Hematopoietic multipotent progenitor cell (in vitro differentiated cells): ENCODE measurements at places on chromosomes 1 and 21. TPM values are rescaled to one million over a fixed set of nuclear protein-coding genes. Genes with fewer than 3 reads are reported as not detected.
A peak's percentile ranks its signal among the peaks of the same experiment; 100 is the strongest.

GRCh38 chr1:38586993-38587646, 272.5 kb downstream of the RRAGC start:
- DNase-seq = peak; percentile 57

The CATSPERE gene
- total RNA-seq = 0.54 TPM

DNA sequence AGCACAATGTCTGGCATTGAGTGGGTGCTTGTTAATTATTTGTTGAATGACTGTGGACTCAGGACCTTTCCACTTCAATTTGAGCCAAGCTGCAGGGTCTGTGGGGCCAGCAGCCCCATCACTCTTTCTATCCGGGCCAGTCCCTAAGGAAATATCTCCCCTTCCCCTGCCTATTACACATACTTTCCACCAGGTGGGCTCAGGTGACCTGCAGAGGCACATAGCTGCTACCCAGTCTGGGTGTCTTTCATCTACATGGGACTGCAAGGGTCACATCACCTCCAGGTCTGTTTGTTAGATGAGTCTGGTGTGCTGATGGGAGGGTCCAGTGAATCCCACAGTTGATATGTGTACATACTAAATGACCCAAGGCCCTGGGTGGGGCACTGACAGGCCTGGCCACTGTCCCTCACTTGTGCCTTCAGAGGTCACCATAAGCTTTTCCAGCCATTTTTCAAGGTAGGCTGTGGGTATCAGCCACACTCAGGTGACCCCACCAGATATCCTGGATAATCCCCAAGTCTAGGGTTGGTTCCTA, 59.5 kb upstream of the KDM4A start:
- DNase-seq = no peak

The SSX2IP gene
- total RNA-seq = 4.8 TPM

- no peak for DNase-seq
These were observed 99.4 kb upstream of the ARHGEF16 start for GRCh38 chr1:3355089-3355488.

GRCh38 chr1:156947818-156948525, 27.5 kb downstream of the LRRC71 start:
- no peak for DNase-seq

DNA sequence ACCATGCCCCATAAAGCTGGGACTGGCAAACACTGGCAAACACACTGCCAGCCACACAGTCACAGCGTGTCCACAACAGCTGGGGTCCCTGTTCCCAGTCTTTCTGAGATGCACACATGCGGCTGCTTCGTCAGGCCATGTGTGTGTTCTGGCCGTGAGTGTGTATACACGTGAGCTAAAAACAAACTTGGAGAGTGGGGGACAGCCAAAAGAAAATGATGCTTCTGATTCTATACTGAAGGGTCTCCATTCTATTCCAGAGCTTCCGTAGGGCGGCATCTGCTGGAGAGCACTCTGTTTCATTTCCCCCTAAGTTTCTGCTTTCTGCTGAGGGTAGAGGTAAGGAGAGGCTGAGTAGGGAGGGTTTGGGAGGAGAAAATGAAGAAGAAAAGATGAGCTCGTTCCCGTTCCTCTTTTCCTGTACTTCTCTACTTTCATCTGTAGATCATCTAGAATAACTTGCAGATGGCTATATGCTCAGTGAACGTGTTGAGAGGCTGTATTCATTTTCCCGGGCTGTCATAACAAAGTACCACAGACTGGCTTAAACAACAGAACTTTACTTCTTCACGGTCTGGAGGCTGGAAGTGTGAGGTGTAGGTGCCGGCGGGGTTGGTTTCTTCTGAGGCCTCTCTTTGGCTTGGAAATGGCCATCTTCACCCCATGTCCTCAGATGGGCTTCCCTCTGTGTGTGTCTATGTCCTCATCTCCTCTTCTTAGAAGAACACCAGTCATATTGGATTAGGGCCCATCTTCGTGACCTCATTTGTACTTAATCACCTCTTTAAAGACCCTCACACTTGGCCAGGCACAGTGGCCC, 151.6 kb downstream of the TOMM20 start:
- DNase-seq = no peak

The KIRREL1 gene
- total RNA-seq = 0.54 TPM

The EFHD2 gene
- 55.2 TPM for total RNA-seq

DNA sequence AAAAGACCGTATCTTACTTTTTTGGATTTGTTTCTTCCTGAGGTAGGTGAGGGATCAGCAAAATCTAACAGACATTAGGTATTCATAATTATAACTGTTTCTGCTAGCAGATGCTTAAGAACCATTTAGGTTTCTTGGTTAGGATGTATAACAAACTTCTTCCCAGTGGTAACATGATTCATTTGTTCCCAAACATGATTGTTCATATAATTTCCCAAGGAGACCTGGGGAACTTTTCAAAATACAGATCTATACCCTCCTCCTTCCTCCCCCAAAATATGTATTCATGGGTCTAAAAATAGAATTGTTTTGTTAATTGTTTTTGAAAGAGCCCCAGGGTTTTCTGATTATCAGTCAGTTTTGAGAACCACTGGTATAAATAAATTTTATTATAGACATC, 228.2 kb downstream of the COP1 start:
- DNase-seq = no peak

- no peak for DNase-seq
These were observed 186.7 kb downstream of the FOXD2 start for GRCh38 chr1:47624531-47624930.

DNA sequence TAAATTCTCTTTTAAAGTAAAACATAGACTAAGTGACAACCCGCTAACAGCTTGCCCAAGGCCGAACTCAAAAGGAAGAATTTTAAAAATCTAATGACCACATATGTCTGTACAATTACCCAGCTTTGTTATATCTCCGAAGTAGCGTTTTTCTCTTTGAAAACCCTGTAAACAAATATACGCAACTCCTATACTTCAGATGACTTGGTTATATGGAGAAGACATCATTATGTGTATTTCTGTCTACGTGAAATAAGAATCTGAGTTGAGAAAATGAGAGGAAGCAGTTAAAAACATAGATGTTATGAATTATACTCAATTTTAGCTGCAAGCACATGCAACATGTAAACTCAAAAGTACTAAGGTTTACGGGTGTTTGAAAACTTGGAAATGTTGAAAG, 2.0 kb downstream of the PBX1 start:
- no peak for DNase-seq

- DNase-seq = no peak
These were observed 625.2 kb downstream of the SMYD3 start for GRCh38 chr1:245881767-245882391.

DNA sequence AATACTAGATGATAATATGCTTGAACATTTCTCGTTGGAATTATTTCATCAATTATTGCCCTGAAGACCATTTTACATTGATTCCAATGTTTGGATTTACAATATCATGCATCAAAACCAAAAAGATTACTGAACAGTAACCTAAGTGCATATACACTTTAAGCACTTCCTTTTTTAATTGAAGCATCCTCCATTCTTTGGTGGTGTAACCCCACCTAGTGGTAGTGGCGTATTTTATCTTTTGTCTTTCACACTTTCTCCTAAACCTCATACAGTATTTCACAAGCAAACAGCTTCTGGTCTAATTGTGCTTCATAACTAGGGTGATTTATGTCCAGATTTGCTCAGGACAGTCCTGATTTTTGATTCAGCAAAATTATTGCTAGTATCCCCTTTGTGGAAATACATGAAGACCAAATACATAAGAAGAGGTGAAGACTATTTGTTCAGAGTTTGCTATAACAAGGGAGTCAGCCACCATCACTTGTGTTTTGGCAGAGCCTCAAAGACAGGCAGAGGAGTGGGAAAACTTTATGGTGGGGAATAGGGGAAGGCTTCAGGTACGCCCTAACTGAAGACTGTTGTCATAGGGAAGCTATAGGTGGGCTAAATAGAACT, 3.4 kb upstream of the NVL start:
- DNase-seq = peak; percentile 25

DNA sequence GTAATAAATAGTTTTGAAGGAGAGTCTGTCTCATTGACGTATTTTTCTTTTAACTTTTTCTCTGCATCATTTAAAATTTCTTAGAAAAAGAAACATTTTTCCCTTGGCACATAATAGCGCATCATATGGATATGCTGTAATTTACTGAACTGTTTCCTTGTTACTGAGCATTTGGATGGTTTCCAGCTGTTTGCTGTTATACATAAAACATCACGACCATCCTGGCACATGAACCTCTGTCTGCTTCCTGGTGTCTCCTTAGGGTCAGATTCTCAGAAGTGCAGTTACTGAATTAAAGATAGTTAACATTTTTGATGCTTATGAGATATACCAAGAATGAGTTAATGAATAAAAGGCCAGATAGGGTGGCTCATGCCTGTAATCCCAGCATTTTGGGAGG, 67.2 kb downstream of the BACE2 start:
- no peak for DNase-seq

DNA sequence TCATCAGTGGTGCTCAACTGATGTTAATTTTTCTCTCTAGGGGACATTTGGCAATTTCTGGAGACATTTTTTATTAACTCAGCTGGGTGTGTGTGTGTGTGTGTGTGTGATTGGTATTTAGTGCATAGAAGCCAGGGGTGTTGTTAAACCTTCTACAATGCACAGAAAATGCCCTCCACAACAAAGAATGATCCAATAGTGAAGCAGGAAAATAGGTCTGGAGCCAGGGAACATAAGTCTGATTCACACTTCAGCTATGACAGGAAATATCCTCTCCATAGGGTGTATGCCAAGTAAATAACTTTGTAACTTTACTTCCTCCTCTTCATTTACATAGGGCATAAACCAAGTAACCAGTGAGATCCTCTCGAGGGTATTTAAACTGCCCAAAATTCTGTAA, 25.1 kb upstream of the TMEM61 start:
- no peak for DNase-seq

DNA sequence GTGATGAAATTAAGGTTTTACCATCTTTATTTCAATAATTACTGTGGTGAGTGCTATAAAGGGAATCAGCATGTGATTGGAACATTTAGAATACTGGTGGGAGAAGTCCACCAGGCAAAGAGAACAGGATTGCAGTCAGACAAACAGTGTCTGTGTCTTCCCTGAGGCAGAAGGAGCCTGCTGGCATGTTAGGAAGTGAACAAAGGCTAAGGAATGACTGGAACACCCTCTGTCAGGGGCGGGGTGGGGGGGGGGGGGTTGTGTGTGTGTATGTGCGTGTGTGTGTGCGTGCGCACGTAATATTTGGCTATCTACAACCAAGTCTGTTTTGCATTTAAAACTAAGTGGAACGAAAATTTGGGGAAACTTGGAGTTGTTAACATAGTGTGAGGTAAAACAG, 30.2 kb downstream of the SRRM1 start:
- no peak for DNase-seq

- no peak for DNase-seq
These were observed 167.6 kb upstream of the ADAMTS5 start for GRCh38 chr21:27134516-27134915.

GRCh38 chr1:214445831-214446614, 105.4 kb downstream of the PTPN14 start:
- no peak for DNase-seq

- no peak for DNase-seq
These were observed 43.2 kb downstream of the OLIG1 start for GRCh38 chr21:33113131-33113530.

DNA sequence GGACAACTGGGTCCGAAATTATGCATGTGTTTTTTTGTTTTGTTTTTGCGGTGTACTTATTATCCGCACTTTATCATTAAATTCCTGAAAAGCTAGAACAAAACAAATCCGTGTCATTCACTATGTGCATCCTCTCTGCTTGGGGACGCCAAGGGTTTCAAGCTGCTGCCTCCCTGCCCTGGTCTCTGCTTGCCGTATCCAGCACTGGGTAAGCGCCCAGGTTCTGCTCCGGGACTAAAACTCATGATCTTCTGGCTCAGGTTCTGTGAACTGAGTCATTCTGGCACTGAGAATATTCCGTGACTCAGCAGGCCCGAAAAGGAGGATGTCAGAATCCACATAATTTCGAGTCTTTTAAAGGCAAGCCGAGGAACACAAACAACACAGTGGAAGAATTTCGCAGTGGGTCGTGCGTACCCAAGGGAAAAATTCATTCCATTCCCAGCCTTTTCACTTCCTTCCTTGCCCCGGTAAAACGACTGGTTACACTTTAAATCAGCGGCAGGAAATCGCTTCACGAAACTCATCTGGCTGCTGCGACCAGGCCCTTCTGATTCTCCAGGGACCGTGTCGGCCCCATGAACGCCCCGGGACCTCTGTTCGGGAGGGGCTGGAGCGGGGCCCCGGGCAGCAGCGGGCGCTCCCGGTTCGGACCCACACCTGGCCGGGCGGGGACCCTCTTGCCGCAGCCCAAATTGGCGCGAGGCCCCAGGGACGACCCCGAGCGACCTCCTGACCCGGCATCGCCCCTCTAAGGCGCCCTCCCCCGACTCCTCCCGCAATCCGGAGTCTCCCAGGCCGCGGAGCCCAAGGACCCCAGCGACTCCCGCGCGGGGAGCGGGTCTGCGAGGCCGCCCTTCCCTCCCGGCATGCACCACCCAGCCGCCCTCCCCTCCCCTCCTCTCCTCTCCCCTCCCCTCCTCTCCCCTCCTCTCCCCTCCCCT, 746 bp upstream of the LAMC1 start:
- peak; percentile 73 for DNase-seq

DNA sequence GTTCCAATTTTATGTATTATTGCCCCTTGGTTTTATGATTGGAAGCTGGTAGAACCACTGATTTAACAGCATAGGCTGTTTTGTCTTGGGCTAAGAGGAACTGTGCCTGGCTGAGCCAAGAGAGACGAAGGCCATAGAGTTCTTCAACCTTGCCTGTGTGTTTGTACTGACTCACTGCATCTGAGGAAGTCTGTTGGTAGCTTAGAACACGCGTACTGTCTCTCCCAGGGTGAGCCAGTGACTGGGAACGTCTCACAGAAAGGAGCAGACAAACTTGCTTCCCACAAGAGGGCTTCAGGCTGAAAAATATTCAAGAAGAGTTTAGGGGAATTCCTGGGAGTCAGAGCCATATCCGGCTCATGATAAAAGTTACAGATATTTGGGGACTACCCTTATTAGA, 14.9 kb downstream of the TMEM51 start:
- DNase-seq = no peak

- no peak for DNase-seq
These were observed 333.1 kb upstream of the CHRM3 start for GRCh38 chr1:239053279-239053678.

GRCh38 chr1:51736702-51737101, 119.8 kb downstream of the OSBPL9 start:
- no peak for DNase-seq

DNA sequence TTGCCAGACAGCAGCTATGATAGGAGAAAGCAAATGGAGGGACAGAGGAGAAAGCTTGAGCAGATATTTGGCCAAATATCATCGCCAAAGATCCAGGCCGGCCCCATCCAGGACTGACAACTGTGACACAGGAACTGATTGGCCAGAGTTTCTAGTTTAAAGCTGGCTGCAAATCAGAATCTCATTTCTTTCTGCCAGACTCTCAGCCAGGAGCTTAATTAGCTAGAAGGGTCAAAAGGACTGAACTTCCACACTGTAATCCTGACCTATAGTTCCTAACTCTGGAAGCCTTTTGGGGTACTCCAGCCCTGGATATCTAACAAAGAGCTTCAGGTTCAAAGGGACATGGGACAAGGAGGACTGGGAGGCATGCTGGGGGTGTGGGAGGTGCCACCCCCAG, 106.7 kb upstream of the GNG12 start:
- DNase-seq = no peak

GRCh38 chr1:171850651-171851350, 9.5 kb downstream of the DNM3 start:
- DNase-seq = no peak

The CD1E gene
- total RNA-seq = not detected

The USP1 gene
- 14.3 TPM for total RNA-seq

- no peak for DNase-seq
These were observed 3.2 kb downstream of the PTP4A2 start for GRCh38 chr1:31934706-31935629.

- DNase-seq = no peak
These were observed 153.9 kb downstream of the PEX14 start for GRCh38 chr1:10628685-10629084.
